CD4-positive, alpha-beta T cell treated with Interleukin-4 for 1 hour (primary cell): ENCODE measurements at places on chromosomes 16 and 17.

DNA sequence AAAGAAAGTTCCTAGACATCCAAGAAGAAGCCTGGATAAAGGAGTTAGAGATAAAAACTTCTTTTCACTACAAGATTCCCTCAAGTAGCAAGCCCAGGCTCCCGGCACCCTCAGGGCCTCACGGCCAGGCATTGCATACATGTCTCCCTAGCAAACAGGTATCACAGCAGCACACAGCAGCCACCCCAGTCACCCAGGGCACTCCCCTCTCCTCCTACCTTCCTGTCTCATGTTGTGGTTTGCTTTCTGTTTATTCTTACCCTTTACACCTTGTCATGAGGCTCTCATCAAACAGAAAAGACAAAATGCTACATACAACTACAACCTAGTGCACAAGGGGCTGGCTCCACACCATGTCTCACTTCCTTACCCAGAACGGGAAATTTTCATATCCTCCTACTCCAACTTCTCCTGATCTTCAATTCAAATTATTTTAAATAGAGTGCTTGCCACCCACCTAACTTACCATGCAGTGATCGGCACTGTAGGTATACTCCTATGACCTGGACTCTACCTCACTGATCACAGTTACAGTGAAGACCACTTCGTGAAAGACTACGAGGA, 42.7 kb downstream of the XPO6 start:
- peak; percentile 67 for DNase-seq

DNA sequence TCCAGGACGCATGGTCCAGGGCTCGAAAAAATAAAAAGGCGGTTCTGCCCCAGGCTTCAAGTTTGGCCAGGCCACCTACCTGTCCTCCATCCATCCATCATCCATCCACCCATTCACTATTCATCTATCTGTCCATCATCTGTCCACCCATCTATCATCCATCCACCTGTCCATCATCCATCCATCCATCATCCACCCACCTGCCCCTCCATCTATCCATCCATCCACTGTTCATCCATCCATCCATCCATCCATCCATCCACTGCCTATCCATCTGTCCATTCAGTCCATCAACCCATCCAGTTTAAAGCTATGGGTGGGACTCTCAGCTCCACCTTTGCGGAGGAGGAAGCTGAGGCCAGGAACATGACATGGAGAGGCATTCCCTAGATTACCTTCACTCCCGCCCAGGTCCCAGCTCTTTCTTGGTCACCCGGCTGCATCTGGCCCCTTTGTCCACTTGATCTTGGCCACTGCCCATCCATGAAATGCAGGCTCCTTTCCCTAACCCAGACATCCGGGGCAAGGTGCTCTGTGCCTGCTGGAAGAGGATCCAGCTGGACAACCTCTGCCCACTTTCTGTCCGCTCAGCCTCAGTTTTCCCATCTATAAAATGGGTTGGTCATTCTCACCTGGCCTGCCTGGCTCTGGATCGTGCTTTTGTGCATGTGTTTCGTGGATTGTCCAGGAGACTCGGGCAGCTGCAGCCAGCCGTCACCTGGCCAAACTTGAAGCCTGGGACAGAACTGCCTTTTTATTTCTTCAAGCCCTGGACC, 236.0 kb upstream of the CIBAR2 start:
- no peak for DNase-seq

DNA sequence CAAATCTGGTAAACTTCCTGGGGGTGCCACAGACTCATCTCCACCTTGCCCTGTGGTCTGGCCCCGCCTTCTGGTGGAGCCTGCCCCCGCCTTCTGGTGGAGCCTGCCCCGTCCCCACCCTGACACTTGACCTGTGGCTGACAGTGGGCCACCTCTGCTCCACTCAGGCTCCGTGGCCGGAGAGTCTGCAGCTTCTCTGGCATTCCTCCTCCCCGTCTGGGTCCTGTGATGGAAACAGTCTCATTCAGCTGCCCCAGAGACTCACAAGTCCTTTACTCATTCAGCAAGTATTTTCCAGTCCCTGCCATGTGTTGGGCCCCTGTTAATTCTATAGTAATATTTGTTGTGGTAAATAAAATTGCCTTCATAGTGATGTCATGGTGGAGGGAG, 21.0 kb upstream of the G6PC1 start:
- DNase-seq, result no peak

DNA sequence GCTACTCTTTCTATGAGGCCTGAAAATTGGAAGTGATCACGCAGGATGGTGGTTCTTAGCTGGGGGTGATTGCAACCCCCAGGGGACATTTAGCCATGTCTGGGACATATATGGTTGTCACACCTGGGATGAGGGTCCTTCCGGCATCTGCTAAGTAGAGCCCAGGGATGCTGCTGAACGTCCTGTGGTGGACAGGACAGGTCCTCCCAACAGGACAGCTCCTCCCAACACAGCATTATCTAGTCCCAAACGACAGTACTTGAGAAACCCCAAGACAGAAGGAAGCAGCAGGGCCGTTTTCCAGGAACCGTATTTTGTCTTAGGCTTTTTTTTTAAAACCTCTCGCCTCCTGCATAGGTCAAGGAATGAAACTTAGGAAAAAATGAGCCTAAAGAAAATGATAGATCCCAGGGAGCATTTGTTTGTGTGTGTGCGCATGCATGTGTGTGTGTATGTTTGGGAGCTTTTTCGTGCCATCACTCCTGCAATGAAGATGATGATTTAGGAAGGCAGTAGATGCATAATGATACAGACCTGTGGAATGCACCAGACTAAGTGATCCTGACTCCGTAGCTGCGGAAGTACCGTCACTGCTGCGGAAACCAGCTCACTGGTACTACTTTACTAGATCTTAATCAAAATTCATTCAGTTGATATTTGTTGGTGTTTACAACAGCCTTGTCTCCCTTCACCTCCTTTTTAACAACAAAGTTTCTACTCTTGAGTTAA, 118.2 kb downstream of the SNX29 start:
- no peak for DNase-seq

GRCh38 chr16:81446907-81447268, 2.3 kb downstream of the CMIP start:
- DNase-seq, result no peak

GRCh38 chr17:66533572-66533971, 231.2 kb downstream of the PRKCA start:
- DNase-seq, result no peak

DNA sequence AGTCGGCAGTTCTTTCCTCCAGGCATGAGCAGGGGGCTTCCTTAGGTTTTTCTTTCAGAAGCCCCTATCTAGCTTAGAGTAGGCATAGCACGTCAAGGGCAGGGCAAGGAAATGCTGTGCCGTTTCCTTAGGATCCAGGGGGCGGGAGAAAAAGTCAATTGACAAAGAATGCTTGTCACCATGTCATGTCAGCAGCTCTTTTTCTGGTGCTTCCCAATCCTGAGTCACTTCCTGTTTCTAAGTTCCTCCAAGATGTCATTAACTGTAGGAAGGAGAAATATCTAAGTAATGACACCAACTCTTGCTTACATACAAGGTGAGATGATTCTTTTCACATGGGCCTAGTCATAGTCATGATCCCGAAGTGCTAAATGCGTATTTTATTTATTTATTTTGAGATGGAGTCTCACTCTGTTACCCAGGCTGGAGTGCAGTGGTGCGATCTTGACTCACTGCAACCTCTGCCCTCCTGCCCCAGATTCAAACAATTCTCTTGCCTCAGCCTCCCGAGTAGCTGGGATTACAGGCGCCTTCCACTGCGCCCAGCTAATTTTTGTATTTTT, 35.2 kb downstream of the GJC1 start:
- DNase-seq, result peak; percentile 38

- no peak for DNase-seq
Measured at GRCh38 chr17:63826468-63827001, 696 bp upstream of the PSMC5 start.

- no peak for DNase-seq
Measured at GRCh38 chr17:55705847-55706246, 16.8 kb downstream of the TMEM100 start.

DNA sequence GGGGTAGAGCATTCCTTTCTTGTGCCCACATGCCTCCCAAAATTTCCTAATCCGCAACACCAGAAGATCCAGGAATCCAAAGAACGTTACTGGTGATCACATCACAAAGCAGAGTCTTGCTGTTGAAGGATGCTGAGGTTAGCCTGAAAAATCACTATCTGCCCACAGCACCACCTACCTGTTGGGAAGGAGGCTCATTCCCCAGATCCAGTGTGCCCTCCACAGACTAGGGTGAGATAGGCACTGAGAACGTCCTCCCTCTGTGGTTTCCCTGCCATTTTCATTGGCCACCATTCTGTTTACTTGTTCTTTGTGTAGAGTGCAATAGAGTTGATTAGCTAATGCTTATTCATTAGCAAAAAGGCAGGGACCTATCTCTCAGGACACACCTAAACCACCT, 30.3 kb downstream of the RCVRN start:
- no peak for DNase-seq

DNA sequence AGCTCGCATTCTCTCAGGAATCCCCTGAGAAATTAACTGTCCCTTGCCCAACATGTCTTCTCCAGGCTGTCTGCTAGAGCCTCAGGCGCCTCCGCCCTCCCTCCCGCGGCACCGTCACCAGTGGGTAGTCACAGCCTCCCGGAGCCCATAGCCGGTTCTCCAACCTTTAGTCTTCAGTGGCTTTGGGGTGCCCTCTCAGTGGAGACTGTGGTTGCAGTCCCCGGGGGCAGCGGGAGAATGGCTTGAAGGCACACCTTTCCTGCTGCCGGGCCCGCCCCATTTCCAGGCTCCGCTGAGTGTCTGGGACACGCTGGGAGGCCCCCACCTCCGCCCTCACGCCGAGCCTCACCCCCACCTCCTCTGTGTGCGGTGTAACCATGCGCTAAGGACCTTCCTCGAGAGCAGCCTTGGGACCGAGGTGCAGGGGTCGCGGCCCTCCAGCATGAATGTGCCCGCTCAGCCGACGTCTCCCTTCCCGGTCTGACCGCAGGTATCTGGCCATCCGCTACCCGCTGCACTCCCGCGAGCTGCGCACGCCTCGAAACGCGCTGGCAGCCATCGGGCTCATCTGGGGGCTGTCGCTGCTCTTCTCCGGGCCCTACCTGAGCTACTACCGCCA, 1.7 kb downstream of the GALR2 start:
- DNase-seq, result no peak

DNA sequence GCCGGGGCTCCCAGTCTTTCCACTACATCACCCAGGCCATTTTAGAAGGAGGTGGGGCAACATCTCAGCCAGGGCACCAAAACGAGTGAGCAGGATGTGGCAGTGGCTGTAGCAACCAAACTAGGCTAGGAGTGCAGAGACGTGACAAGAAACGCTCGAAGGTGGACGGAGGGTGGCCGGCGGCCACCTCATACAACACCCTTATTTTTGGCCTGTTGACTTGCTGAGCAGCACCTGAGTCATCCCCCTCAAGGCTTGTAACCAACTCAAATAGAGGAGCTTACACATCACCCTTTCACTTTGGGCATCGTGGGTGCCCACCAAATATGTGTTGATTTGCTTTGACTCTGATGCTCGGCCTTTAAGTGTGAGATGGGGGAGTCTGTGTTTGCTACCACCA, 23.7 kb upstream of the SOX9 start:
- DNase-seq, result no peak

- DNase-seq, result peak; percentile 78
Measured at GRCh38 chr17:42677921-42678781, 1.4 kb upstream of the PLEKHH3 start.

DNA sequence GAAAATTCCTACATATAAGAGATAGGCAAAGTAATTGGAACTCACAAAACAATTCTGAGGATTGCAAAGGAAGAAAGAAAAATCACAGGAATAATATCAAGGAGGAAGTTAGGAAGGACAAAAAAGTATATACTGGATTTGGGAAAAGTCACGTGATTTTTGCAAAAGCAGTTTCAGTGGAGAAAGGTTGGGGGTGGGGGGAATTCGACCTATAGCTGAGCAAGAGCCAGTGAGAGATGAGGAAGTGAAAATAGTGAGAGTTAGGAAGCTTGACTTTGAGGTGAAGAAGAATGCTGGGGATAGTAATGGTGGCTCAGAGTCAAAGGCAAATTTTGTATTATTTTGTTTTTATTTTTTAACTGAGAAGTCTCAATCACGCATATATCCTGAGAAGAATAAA, 438.0 kb upstream of the PMFBP1 start:
- DNase-seq, result no peak

DNA sequence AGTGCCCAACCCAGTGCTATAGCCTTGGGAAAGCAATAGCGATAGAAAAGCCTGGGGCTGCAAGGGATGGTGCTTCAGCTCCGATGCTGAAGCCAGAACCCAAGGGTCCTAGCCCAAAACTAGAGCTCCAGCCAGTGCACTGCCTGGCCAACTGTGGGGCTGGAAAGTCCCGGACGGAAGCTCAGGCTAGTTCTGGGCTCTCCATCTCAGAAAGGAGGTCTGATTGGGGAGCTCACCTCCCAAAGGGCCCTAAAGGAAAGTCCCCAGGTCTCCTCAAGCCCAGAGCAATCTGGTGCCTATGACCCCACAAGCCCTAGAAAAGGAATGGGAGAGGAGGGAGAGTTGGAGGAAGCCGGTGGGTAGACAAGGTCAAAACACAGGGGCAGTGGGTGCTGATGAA, 2.0 kb upstream of the ABCC3 start:
- DNase-seq, result no peak

GRCh38 chr16:89867918-89868317, 5.5 kb upstream of the TCF25 start:
- DNase-seq, result no peak

DNA sequence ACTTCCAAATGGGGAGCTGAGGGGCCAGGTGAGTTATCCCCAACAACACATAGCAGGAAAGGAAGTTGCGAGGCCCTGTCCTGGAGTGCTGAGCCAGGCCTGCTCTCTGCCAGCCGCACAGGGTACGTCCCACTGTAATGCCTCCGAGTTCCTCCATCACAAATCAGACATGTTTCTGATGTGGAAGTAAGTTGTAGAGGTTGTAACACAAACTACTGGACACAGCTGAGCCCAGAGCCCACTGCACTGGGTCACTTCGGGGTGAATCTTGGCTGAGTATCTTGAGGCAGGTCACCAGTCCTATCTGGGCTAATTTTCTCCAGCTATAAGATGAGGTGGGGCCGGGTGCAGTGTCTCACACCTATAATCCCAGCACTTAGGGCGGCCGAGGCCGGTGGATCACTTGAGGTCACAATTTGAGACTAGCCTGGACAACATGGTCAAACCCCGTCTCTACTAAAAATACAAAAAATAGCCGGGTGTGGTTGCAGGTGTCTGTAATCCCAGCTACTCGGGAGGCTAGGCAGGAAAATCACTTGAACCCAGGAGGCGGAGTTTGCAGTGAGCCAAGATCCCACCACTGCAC, 100.8 kb upstream of the CDH5 start:
- no peak for DNase-seq

- peak; percentile 92 for DNase-seq
Measured at GRCh38 chr17:40564883-40565768, at the start of gene CCR7. CCR7 (minus strand) TSS chr17:40565472; CDS start chr17:40565409, 63 bp downstream.

- no peak for DNase-seq
Measured at GRCh38 chr16:83351846-83352245, 455.9 kb upstream of the HSBP1 start.
